AG04450 (cell line): ENCODE measurements at places on chromosomes 2 and 18. TPM values are rescaled to one million over a fixed set of nuclear protein-coding genes. Genes with fewer than 3 reads are reported as not detected.

DNA sequence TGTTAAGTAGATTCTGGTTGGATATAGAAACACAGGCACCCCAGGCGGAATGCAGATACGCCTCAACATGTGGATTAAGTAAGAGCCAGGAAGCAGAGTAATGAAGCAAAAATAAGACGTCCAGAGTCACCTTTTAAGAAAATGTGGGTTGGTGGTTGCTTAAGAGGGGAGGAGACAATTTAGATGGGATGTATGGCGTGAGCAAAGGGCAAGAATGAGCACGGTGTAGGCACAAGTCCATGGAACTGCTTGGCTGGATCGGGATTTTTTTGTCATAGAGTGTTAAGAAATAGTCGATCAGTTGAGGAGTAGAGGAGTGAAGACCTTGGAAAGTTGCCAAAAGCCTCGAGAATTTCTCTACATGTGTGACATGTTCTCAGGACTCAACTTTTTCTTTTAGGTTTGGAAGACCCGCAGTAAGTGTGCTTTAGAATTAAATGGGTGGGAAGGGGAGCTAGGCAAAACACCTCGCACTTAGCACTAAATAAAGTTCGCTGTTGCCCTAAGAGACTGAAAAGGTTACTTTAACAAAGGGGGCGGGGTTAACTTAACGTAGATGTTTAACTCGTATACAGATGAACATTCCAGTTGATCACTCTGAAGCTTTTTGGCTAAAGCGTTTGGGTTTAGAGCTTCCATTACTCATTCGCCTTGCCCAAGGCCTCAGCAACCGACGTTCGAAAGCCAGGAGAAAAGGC, 716 bp upstream of the SLC39A10 start:
- DNase-seq: no peak

GRCh38 chr18:74610860-74611259, 13.2 kb downstream of the ZNF407 start:
- DNase-seq: no peak

The ASXL3 gene
- polyA plus RNA-seq: 0.16 and 0.19 TPM in 2 replicates

DNA sequence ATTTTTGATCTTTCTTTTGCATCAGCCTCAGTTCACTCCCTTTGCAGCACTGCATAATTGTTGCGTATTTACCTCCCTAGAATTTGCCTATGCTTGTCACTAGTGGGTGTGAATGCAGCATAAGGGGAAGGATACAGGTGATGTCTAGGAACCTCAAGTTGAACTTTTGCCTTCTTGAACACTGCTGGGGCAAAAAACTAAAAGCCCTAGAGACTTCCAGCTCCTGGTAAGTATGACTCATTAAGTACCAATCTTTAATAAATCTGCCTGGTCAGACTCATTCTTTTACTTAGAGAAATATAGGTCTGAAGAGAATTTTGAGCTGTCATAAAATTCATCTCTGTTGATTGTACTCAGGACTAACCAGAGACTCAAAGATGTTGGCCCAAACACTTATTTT, 547.3 kb upstream of the FANCL start:
- DNase-seq: no peak

- peak; percentile 81 for DNase-seq
Observed at GRCh38 chr2:230130668-230131364, 62.1 kb upstream of the SLC16A14 start.

The TBR1 gene
- polyA plus RNA-seq: not detected in 2 replicates

The PRKAG3 gene
- not detected in 2 replicates for polyA plus RNA-seq

- no peak for DNase-seq
Observed at GRCh38 chr2:215565897-215566296, 130.0 kb upstream of the FN1 start.

DNA sequence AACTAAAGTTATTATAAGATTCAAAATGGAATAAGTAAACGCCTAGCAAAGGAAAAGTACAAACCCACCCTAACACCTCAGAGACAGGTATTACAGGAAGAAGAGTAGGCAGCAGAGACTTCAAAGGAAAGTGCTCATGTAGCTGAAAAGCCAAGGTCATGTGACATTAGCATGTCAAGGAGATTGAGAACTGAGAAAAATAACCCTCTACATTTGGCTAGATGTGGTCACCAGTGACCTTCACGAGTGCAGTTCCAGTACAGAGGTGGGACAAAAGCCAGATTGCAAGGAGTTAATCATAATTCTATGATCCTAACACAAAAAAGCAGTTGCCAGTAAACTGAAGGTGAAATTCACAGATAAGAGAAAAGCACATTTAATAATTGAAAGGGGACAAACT, 252.7 kb downstream of the ZEB2 start:
- DNase-seq: no peak

GRCh38 chr2:159922563-159922962, 124.6 kb upstream of the CD302 start:
- DNase-seq: no peak

DNA sequence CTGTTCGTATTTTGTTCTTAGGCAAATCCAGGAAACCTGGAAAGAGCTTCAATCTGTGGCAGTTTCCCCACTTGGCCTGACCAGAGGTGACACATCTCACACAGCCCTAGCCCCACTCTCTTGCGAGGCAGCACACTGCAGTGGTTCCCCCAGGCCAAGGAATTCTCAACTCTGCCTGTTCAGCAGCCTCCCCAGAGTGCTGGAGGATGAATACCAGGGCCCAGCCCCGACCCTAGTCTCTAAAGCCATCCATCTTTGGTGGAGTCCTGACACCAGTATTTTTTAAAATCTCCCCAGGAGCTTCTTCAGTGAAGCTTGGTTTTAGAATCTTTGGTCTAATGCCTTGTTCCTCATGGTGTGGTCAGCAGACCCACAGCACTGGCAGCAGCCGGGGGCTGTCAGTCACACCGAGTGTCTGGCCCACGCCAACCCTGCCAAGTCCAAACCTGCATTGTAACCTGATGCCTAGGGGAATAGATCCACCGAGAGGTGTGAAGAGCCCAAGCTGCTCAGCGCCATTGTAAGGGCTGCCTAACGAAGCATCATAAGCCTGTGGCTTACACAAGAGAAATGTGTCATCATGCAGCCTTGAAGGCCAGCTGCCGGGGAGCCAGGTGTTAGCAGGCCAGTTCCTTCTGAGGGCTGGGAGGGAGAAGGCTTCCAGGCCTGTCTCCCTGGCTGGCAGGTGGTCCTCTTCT, 428.7 kb upstream of the ID2 start:
- no peak for DNase-seq

The SETBP1 gene
- polyA plus RNA-seq: 0.60 and 0.71 TPM in 2 replicates

DNA sequence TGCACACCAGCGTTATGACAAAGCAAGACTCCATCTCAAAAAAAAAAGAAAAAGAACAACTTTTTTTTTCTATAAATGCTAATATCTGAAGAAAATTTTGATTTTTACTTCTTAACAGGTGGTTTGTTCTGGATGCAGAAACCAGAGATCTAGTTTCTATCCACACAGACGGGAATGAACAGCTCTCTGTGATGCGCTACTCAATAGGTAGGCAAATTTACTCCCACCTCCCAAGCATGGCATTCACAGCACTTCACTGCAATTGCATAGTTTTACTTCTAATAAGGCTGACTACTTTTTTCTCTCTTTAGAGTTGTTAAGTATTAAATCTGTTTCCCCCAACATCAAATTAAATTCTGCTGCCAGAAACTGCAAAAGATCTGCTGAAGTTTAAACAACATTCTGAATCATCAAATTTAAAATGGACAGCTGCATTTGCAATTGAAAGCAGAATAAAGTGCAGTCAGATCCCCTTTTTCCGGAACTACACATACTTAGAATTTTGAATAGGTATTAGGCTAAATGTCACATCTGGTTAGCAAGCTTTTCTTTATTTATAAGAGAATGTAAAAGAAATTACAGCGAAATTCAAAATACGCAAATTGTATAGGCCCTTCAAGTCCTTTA, 45.1 kb downstream of the COX7A2L start:
- DNase-seq: no peak

The C2orf76 gene
- polyA plus RNA-seq: 26.5 and 30.2 TPM in 2 replicates

The SCN9A gene
- 39.9 and 56.8 TPM in 2 replicates for polyA plus RNA-seq

The STARD6 gene
- 0.14 TPM in 1 of 2 replicates, not detected in the other for polyA plus RNA-seq

- no peak for DNase-seq
Observed at GRCh38 chr2:165573534-165574461, 104.3 kb downstream of the CSRNP3 start.

The C2orf78 gene
- polyA plus RNA-seq: not detected in 2 replicates

- DNase-seq: no peak
Observed at GRCh38 chr2:200259577-200259957, 46.9 kb upstream of the SPATS2L start.

The IL18RAP gene
- polyA plus RNA-seq: 0.10 TPM in 1 of 2 replicates, not detected in the other

DNA sequence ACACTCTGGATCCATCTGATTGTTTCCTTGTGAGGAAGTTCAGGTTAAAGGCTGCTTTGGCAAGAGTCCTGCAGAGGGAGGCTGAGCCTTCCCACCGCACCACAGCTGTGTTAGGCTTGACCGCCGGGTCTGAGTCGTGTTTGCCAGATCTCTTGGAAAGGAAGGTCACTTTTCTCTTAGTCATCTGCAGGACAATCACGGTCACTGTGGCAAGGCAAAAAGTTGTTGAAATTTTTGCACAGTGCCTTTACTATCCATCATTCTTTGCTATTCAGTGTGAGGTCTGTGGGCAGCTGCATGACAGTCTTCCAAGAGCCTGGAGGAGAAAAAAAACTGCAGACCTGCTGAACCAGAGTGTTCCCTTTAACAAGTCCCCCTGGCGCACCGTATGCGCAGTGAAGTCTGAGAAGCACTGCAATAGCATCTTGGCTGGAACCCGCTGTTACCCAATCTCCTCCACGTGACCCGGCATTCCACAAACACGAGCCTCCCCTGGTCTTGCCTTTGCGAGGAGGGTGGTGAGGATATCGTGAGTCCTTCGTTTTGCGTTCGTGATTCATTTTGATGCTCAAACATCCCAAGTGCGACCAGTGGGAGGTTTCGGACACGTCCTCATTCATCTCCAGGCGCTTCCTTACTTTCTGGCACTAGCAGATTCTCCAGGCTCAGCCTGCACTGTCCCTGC, 23.0 kb downstream of the BIN1 start:
- peak; percentile 93 for DNase-seq

The HJURP gene
- polyA plus RNA-seq: 11.3 and 12.2 TPM in 2 replicates

The GRP gene
- not detected in 2 replicates for polyA plus RNA-seq

- no peak for DNase-seq
Observed at GRCh38 chr2:152171718-152172117, 3.8 kb downstream of the STAM2 start.

GRCh38 chr2:205680903-205681302, 1.4 kb upstream of the NRP2 start:
- DNase-seq: no peak

The SH3RF3 gene
- 5.7 and 7.0 TPM in 2 replicates for polyA plus RNA-seq

DNA sequence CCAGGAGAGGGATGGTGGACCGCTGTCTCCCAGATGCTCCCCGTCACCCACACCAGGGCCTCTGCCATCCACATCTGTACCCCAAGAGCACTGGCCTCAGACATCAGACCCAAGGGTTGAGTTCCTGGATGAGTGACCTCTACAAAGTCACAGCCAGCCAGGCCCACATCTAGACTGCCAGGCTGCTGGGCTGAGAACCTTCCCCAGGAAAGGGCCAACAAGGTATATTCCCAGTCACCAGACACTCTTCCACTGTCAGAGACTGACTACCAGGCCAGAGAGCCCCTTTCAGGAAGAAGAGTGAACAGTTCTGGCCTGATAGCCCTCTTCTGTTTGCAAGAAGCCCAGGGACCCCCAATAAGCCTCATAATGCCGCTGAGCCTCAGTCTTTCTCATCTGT, 44.3 kb downstream of the C1QL2 start:
- no peak for DNase-seq

DNA sequence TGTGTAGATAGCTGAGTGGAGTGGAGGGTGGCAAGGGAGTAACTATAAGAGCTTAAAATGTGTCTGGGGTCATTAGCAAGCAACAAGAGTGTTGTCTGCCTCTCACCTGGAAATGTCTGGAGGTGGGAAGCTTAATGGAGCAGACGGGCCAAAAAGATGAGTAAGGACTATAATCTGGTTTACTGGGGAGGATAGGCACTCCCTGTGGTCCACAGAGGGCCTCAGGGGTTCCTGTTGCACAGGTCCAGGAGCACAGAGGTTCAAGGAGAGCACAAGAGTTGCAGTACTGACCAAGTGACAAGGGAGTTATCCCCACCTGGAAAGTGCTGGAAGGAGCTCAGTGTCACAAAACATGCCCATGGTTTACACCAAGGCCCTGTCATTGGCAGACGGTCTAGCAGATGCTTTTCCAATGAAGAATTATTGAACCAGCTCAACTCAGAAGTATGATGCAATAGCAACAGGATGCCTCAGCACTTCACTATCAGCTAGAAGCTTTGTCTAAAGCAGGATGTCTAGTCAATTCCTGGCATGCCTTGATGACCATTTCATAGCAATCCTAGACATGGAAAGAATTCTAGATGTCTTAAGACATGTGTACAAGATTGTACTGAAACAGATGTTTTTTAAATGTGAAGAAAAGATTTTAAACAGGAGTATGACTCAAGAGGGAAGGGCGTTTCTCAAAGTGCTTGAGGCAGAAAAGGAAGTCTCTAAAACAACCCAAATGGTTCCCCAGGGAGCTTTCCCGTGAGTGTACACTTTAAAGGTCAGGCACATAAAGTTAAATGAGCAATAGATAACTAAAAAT, 62.9 kb upstream of the SERPINE2 start:
- DNase-seq: peak; percentile 90

GRCh38 chr18:68275616-68276015, 439.3 kb downstream of the TMX3 start:
- DNase-seq: peak; percentile 63

- DNase-seq: no peak
Observed at GRCh38 chr2:217356781-217357180, 496.9 kb upstream of the TNP1 start.

DNA sequence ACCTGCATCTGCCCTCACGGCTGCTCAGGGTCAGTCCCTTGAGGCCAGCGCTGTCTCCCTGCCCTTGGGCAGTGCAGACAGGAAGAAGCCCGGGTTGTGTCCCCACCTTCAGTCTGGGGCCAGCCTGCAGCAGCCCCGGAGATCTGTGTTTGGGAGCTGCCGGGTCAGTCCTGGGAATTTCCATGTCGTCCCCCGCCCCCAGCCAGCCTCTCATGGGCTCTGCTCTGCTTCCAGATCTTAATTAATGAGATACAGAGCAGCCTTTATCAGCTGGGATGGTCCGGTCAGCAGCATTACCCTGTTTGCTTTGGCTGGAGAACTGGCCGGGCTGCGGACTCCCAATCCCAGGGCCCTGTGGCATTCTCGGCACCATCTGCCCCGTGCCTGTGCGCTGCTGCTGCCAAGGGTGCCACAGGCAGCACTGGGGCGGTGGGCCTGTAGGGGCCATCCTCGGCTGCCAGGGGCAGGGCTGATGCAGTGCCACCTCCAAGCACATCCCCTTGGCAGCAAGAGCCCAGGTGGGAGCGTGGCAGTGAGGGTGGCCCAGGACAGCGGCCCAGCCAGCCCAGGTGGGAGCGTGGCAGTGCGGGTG, 2.4 kb downstream of the BOK start:
- DNase-seq: no peak

DNA sequence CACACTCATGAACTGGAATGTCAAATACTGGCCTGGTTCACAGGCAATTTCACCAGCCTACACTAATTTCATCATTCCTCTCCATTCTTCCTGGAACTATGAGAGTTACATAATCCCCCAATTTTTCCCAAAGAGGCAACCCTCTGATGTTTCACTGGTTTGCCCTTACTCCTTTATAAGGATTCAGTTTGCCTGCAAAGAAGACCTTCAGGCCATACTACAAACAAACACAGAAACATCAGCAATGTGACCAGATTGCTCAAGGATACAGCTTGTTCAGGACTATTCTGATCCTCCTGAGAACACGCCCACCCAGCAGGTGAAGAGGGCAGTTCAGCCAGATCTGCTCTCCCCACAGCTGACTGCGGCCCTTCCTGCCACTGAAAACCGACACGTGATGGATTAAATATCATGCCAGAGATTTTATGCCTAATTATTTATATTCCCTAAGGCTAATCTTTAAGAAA, 215.5 kb downstream of the ETAA1 start:
- DNase-seq: no peak

The FOSL2 gene
- polyA plus RNA-seq: 45.3 and 50.3 TPM in 2 replicates

The CLIP4 gene
- polyA plus RNA-seq: 54.7 and 71.4 TPM in 2 replicates

- DNase-seq: no peak
Observed at GRCh38 chr2:226715347-226715990, 84.2 kb downstream of the IRS1 start.

The LONRF2 gene
- polyA plus RNA-seq: 0.83 and 0.98 TPM in 2 replicates
